Thyroid gland (tissue), 4 donors: ENCODE measurements at places on chromosomes 6 and 20. TPM values are rescaled to one million over a fixed set of nuclear protein-coding genes. Genes with fewer than 3 reads are reported as not detected.

DNA sequence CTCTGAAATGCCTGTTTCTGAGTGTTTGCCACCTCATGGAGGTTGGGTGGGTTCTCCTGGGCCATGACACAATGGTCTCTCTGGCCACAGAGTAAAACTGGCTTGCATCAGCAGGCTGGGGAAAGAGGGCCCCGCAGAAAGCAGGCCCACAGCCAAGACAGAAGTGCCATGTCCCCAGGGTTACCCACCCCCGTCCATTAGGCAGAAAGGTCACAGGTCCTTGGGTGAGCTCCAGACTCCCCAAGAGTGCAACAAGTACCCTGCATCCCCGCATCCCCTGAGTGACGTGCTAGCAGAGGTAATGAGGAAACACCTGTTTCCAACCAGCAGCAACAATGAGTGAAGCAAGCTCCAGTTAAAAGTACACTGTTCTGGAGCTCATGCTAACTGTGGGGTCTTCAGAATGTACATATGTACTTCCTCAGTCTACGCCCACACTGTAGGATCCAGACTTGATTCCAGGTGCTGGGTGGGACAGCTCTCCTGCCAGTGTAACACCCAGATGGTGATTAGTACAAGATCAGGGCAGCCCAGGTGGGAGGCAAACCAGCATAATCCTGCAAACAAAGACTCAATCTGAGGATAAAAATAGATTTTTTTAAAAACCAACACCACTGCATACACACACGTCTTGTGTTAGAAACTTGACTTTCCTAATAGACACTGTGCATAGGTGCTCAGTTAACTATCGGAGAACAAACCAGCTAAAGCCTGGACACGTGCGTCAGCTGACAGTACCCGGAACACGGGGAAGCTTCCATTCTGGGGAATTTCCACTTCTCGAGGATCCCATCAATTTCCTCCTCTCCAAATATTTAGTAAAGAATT lies 31.5 kb downstream of the RRBP1 start:
- no peaks in the 10 kb centered on the region for H3K36me3 ChIP-seq
- peak overlapping the region; percentile 72 for H3K27ac ChIP-seq
- DNase-seq: no peak
- no peak overlapping the region for H3K4me3 ChIP-seq
- H3K4me1 ChIP-seq: peaks cover 76% of the 10 kb centered on the region

FOXS1 gene
- total RNA-seq: not detected

DNA sequence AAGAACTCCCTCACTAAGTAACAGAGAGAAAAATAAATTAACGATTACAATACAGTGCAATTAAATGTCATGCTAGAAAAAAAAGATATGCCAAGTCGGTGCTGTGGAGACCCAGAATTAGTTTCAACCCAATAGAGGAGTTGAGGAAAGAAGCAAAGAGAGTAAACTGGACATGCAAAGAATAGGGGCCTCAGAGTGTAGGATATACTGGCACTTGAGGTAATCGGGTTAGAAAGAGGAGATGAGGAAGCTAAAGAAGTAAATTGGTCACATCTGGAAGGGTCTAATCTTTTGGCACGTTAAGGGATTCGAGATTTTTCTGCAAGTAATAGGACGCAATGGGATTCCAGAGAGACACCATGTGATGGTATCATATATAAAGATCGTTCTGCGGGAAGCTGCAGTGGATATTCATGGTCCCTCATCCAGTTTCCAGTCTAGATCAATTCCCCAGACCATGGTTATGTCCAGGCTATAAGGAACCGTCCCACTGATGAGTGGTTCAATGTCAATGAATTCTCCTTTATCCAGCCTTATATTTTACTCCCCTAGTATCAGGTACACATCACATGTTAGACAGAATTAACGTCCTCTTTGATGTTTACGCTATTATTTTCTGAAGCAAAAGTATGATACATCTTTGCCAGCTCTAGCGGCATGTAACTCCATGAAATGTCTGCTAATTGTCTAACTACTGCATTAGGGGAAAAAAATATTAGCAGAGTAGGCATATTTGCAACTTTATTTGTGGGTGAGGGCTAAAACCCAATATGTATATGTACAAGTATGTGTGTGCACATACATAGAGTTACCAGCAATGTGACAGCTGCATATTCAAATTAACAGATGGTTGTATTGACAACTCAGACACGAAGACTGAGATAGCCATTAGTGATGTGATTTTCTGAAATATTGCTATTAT lies 1.1 kb upstream of the TBC1D32 start:
- no peaks in the 10 kb centered on the region for H3K36me3 ChIP-seq
- H3K27ac ChIP-seq: peak overlapping the region; percentile 99
- no peaks in the 10 kb centered on the region for H3K27me3 ChIP-seq
- H3K4me1 ChIP-seq: peaks cover 4% of the 10 kb centered on the region

GSTA3 gene
- total RNA-seq: not detected

GRCh38 chr6:101716810-101717209 lies 323.3 kb downstream of the GRIK2 start:
- no peak overlapping the region for H3K4me3 ChIP-seq
- H3K4me1 ChIP-seq: no peaks in the 10 kb centered on the region
- DNase-seq: no peak
- no peak overlapping the region for H3K27ac ChIP-seq

DNA sequence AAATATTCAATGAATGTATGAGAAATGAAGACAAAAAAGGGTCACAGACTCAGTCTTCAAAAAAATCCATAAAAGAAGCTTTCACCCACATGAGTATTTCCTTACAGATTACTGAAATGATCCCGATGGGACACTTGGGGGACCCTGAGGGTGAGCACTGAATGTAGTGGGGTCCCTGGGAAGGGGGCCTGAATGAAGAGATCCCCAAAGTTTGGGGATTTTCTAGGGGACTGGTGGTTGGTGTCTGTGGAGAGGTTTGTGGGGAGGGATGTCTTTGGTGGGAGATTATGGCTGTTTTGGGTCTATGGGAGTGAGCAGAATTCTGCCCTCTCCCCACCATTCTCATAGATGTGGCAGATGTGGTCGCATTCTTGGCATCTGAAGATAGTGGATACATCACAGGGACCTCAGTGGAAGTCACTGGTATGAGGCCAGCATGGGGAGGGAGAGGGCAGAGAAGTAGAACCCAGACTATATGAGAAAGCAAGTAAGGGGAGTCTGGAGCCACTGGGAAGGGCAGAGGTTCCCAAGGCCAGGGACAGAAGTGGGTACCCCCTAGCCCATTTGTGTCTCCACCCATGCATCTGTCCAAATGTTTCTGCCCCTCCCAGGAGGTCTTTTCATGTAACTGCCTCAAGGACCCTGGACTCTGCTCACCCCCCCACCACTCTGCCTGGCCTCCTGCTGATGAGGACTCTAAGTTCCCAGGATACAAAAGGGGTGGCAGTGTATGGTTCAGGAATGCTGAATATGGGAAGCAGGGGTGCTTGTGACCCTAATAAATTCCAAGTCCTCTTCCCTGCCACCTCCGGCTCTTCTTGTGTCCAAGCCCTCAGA lies 1.8 kb downstream of the HSD17B8 start:
- peaks cover 38% of the 10 kb centered on the region for H3K4me1 ChIP-seq
- DNase-seq: no peak
- no peaks in the 10 kb centered on the region for H3K27me3 ChIP-seq

TFAP2D gene
- not detected for total RNA-seq

DBNDD2 gene
- total RNA-seq: 28.7 TPM

DNA sequence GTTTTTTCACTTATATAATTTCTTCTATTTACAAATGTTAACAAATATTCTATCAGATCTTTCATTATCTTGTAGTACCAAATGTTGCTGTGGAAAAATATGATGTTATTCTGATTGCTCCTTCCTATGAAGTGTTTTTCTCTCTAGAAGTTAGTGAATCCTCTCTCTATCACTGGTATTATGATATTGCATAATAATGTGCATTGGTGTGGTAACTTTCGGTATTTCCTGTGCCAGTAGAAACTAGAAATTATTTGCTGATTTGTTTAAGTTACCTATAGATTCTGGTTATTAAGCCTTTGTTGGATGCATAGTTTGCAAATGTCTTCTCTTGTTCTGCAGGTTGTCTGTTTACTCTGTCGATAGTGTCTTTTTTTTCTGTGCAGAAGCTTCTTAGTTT lies 342.5 kb downstream of the CENPW start:
- DNase-seq: no peak
- no peaks in the 10 kb centered on the region for H3K4me1 ChIP-seq
- H3K36me3 ChIP-seq: no peaks in the 10 kb centered on the region
- H3K4me3 ChIP-seq: no peak overlapping the region

DNA sequence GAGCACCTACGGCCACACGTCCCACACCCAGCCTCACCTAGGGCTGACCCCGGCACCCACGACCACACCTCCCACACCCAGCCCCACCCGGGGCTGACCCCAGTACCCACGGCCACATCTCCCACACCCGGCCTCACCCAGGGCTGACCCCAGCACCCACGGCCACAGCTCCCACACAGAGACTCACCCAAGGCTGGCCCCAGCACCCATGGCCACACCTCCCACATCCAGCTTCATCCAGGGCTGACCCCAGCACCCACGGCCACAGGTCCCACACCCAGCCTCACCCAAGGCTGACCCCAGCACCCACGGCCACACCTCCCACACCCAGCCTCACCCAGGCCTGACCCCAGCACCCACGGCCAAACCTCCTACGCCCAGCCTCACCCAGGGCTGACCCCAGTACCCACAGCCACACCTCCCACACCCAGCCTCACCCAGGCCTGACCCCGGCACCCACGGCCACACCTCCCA lies 36.7 kb downstream of the NINL start:
- no peak overlapping the region for H3K4me3 ChIP-seq
- H3K4me1 ChIP-seq: peaks cover 28% of the 10 kb centered on the region
- DNase-seq: no peak
- no peaks in the 10 kb centered on the region for H3K36me3 ChIP-seq

GRCh38 chr20:48904566-48905296 lies 16.8 kb upstream of the ARFGEF2 start:
- no peaks in the 10 kb centered on the region for H3K36me3 ChIP-seq
- H3K27me3 ChIP-seq: no peaks in the 10 kb centered on the region
- H3K4me3 ChIP-seq: no peak overlapping the region
- no peaks in the 10 kb centered on the region for H3K4me1 ChIP-seq
- DNase-seq: peak; percentile 57

GNAS-AS1 gene
- 1.9 TPM for total RNA-seq

GRCh38 chr20:8764344-8764962 lies 304.4 kb upstream of the PLCB4 start:
- H3K27ac ChIP-seq: no peak overlapping the region
- H3K4me3 ChIP-seq: no peak overlapping the region
- no peaks in the 10 kb centered on the region for H3K36me3 ChIP-seq
- no peaks in the 10 kb centered on the region for H3K4me1 ChIP-seq
- no peak for DNase-seq
- H3K27me3 ChIP-seq: no peaks in the 10 kb centered on the region

CYP39A1 gene
- total RNA-seq: 18.3 TPM

SLC35D3 gene
- not detected for total RNA-seq

DNA sequence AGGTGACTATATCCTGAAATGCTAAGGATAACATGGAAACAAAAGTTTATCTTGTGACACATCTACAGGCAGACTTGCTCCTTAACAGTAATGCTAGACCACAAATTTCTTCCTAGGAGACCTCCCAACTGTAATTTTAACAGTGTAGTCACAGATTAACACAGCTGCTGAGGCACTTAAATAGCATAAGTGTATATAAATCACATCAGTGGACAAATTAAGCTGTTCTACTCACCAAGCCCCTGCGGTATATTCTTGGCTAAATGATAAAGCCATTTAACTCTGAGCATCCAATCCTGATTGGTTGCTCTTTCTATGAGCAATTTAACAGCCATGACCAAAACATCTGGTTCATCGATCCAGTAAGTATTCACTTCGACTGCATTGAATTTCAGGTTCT lies 73.3 kb upstream of the LYRM2 start:
- no peak for DNase-seq
- H3K36me3 ChIP-seq: peaks cover 58% of the 10 kb centered on the region
- no peaks in the 10 kb centered on the region for H3K27me3 ChIP-seq
- no peaks in the 10 kb centered on the region for H3K4me1 ChIP-seq
- no peak overlapping the region for H3K27ac ChIP-seq

DNA sequence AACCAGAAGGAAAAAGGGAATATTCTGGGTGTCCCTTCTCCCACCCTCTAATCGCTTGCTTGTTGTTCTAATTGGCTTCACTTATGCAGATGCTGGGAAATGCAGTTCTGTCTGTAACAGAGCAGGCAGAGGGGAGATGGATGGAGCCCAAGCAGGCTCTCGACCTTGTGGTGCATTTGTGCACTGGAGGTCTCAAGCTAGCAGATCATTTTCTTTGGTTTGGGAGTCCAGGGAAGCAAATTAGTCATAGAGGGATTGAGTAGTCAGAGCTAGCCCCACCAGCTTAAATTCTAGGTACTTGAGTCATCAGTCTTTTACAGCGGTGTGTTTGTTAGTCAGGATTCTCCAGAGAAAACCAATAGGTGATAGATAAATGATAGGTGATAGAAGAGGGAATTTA lies 234.7 kb upstream of the ECI2 start:
- no peaks in the 10 kb centered on the region for H3K36me3 ChIP-seq
- no peak for DNase-seq
- H3K27ac ChIP-seq: no peak overlapping the region
- H3K4me3 ChIP-seq: no peak overlapping the region
- no peaks in the 10 kb centered on the region for H3K27me3 ChIP-seq
- H3K4me1 ChIP-seq: no peaks in the 10 kb centered on the region
